ENCODE measurements at places on chromosomes 3 and 15.

DNA sequence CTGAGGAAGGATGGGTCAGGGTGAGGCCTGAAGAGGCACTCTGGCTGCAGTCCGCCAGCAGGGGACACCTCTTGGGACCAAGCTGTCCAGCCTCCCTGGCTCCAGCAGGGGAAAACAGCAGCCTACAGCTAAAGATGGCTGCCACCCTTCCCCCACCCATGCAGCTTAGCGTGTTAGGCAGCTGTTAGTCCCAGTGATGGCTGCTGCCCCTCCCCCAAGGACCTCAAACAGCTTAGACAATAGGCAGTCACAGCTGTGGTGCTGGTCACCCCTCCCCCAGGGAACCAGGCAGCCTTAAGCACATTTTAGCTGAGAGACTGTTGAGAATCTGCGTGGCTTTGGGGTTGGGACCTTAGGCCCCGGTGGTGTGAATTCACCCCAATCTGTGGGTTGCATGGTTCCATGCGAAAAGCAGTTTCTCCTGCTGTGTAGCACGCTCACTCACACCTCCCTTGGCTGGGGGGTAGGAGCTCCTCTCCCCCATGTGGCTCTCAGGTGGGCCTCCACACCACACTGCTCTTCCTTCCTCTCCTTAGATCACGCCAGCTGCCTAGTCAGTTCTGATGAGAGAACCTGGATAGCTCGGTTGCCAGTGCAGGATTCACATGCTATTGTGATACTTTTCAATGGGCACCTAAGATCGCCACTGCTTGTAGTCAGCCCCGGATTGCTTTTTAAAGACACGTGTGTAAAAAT, 140.5 kb upstream of the CADPS start:
- no peak for DNase-seq

- no peak for DNase-seq
Observed at GRCh38 chr3:161081633-161082032, 23.5 kb downstream of the B3GALNT1 start.

GRCh38 chr3:160009525-160009924, 20.9 kb downstream of the IL12A start:
- no peak for DNase-seq

GRCh38 chr3:177610686-177611633, 413.7 kb upstream of the TBL1XR1 start:
- DNase-seq = no peak

DNA sequence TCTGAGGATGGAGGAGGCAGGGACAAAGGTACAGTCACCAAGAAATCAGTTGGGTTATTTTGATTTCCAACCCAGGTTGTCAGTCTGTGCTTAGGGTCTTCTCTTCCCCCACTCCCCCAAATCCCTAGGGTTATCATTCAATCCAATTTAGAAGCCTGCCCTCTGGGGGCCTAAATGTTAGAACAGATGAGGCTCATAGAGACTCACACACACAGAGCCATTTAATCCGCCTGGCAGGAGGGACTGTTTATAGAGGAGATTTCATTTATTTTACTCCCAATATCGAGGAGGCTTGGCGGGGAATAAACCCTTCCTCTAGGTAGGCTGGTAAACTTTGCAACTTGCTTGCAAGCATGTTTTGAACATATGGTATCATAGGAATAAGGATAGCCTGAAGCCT, 52.8 kb downstream of the RHCG start:
- DNase-seq = no peak

GRCh38 chr3:40097131-40098117, 212.1 kb upstream of the EIF1B start:
- DNase-seq = no peak

GRCh38 chr3:188529228-188529627, 375.3 kb downstream of the LPP start:
- DNase-seq = no peak

DNA sequence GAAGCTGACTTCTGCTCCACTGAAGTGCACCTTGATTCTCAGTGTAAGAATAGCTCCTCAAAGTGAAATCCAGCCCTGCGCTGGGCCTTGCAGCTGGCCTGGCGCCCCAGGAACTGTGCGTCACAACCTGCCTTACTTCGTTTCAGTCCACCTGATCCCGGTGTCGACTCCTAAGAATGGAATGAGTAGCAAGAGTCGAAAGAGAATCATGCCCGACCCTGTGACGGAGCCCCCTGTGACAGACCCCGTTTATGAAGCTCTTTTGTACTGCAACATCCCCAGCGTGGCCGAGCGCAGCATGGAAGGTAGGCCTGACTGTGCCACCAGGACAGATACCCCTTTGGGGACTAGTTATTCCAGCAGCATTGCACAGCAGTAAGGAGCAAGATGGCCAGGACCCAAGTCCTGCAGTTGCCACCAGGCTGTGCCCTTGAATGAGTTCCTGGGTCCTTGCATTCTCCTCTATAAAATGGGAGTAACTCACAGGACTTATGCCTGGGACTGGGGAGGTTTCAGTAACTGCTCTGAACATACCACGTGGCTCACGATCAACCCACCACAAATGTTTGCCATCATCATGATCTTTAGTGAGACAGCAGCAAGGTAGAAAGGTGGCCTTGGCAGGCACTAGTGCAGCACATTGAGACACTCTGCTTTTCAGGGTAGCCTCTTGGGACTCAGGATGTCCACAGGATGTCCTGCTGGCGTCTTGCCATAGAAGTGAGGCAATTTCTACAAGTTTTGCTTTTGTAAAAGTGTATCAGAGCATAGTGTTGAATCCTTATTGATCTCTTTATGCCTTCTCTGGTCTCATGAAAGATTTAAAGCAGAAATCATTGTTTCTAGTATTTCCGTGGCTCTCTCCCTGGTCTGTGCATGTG, 46.8 kb downstream of the PXYLP1 start:
- DNase-seq = no peak

- DNase-seq = no peak
Observed at GRCh38 chr3:171704002-171704401, 106.3 kb downstream of the PLD1 start.

GRCh38 chr3:157807280-157807679, 298.9 kb downstream of the SHOX2 start:
- DNase-seq = no peak

DNA sequence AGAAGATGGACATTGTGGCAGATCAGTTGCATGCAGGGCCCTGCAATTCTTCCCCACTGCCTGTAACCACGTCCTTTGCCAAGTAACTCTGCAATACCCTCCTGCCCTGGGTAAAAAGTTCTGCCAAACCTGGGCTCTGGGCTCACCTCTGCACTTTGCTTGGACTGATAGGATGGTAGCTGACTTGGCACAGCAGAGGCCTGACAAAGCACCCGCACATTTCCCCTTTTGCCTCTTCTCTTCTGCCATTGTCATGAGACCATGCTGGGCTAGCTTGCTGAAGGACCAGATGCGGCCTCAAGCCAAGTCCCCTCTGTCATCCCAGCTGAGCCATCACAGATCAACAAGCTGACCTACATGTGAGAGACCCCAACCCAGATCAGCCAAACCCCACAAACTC, 122.4 kb downstream of the SMAD6 start:
- no peak for DNase-seq

DNA sequence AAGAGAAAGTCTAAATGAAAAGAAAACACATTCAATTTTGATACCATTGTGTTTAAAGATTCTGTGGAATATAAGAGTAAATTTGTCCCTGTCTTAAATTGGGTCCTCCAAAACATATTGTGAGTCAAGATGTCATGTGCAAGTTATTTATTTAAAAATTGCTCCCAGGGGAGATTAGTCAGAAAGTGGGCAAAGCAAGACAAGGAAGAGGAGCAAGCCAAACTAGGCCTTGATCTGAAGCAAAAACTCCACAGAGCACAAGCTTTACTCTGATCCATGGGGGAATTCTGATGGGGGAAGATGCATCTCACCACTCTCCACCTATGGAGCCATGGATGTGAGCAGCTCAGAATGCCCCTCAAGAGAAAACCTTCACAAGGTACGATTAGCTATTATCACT, 342.8 kb upstream of the IL12A start:
- no peak for DNase-seq

GRCh38 chr15:92545996-92546395, 109.6 kb downstream of the FAM174B start:
- no peak for DNase-seq

DNA sequence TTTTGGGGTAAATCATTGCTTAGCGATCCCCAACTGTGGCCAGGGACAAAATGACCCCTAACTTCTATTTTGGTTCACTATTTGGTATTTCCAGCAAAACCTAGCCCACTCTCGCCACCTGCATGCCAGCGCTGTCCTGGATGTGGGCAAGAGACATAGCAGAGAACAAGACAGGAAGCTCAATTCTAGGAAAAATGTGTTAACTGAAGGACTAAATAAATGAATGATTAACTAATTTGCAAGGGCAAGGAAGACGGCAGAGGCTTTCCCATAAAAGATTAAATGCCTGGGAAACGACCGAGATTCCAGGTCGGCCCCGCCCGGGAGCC, 408 bp downstream of the NICN1 start:
- DNase-seq = no peak

GRCh38 chr15:31776039-31776438, 254.3 kb upstream of the CHRNA7 start:
- DNase-seq = no peak

DNA sequence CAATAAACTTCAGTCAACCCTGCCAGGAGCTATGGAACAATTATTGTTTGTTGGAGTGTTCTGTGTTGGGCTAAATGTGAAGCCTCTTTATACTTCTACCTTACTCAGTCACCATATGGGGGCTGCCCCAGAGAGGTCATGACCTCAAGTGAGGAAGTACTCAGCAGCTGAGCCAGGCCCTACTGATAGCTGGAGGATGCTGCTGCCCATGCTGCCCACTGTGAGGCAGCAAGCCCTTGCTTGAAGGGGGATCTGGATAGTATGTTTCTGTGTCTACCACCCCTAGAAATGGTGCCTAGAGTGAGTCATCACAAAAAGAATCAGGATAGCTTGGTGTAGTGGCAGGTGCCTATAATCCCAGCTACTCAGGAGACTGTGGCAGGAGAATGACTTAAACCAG, 4.5 kb upstream of the RPL24 start:
- no peak for DNase-seq

DNA sequence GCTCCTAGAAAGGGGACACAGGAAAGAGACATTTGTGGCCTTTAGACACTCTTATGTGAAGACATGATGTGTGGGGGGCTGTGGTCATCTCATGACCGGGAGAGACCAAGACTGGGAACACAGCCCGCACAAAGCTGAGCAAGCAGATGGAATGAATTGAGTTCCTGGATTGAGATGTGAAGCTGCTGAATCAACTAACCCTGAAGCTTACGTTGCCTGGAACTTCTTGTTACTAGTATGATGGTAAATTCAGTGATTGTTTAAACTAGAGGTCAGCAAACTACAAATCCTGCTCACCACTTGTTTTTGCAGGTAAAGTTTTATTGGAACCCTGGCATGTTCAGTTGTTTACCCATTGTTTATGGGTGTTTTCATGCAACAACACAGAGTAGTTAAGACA, 83.4 kb upstream of the BHLHE40 start:
- no peak for DNase-seq

- DNase-seq = no peak
Observed at GRCh38 chr15:63887630-63888029, 53.9 kb upstream of the HERC1 start.

GRCh38 chr3:27714146-27714526, 8.0 kb downstream of the EOMES start:
- DNase-seq = no peak

DNA sequence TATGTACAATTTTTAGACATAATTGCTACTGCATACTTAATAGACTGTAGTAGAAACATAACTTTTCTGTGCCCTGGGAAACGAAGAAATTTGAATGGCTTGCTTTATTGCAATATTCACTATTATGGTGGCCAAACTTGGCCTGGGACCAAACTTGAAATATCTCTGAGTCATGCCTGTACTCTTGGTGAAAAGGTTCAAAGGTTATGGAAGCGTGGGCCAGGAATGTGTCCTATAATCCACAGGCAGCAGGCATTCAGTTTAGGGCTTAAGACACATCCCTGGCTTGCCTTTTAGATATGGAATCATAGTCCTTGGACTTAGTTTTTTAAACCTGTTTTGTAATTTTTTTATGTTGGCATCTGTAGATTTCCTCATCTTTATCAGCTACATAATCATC, 124.3 kb downstream of the LRIG1 start:
- no peak for DNase-seq

GRCh38 chr15:68524753-68525584, 53.8 kb upstream of the CORO2B start:
- no peak for DNase-seq

- no peak for DNase-seq
Observed at GRCh38 chr15:75761446-75762356, 49.1 kb upstream of the CSPG4 start.

GRCh38 chr3:57794951-57795350, 38.8 kb downstream of the SLMAP start:
- no peak for DNase-seq

GRCh38 chr3:159635047-159635641, 353.5 kb upstream of the IL12A start:
- no peak for DNase-seq

DNA sequence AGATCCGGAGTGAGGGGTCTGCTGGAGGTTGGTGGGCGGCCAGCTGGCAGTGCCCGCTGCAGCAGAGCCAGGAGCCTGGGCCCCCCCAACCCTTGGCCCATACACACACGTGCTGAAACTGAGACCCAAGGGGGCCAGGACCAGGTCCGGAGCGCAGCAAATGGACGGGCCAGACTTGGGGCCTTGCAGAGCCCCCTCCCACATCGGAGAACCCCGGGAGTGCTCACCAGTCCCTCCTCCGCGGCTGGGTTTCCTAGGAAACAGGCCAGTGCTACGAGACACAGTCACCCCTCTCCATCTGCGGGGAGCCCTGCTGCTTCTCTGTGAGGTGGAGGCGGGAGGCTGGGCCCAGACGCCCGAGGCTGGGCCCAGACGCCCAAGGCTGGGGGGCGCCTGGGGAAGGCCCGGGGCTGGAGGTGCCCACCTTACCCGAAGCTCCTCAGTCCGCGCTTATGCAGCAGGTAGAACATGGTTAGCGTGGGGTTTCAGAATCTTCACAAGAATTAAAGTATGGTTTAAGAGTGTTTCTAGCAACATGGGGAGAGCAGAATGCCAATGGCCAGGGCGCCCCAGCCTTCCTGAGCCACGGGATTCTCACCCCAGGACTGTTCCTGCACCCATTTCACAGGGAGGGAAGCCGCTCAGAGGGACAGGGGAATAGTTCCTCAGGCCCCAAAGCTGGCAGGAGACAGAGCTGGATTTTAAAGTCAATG, 135.0 kb upstream of the PRR20G start:
- no peak for DNase-seq

DNA sequence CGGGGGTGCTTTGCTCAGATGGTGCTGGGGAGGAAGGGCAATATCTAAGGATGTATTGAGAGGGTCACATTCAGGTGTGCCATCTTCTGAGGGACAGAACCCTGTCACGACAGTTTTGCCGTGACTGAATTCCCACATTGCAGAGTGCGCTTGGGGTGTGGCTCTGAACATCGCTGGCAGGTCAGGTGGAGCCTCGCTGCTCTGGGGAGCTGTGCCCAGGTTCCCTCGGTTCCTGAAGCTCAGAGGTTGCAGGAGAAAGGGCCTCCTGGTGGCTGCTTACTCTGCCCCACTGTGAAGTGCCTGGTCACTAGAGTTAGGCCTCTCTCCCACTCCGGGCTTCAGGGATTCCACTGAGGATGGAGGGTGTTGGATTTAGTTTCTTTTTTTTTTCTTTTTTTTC, 51.5 kb downstream of the APBA2 start:
- DNase-seq = no peak

- DNase-seq = no peak
Observed at GRCh38 chr3:183984127-183984740, 33.5 kb downstream of the ABCC5 start.

- DNase-seq = no peak
Observed at GRCh38 chr15:22973286-22973685, 6.9 kb downstream of the CYFIP1 start.
